Left lobe of liver (tissue), 2 donors: ENCODE measurements at places on chromosomes 3 and 15.

GRCh38 chr3:160797356-160797755 is 41.3 kb downstream of the PPM1L start:
- no peak for DNase-seq

DNA sequence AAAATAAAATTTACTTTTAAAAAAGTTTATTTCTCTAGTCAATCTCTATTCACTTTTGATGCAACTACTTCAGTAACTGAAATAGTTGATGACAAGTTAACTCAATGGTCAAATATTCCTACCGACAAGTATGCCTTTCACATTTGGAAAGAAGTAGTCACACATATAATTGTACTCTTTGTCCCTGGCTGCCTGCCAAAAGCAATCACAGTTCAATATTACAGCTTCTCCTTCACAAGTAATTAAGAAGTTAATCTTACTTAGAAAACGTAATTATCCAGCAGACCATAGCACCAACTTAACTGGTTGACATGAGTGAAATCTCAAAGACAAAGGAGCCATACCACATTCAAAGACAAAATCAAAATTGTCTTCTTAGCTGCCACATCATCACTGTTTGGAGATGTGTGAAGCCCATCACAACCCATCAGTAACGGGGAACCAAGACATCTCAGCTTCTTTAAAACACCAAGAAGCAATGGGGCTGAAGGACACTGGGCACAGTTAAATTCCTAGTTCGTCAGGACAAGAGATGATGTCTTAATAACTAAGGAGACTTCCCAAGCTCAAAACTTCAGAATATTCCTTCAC is 86.1 kb downstream of the PLCH1 start:
- no peak for DNase-seq

DNA sequence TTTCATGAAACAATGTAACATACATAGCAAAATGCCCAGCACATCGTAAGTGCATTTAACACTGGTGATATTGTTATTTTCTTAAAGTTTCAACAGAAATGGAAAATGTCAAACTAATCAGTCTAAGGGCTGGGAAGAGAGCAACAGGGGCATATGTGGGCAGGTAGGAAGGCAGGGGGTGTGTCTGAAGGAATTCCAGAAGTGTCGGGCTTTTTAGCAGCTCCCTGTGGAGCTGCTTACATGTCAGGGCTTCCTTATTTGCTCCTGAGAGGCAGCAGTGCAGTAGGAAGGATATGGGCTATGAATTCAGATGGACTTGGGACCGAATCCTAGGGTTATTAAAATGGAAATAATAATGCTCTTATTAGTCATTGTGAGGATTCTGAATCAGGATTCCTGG is 311.6 kb downstream of the CLSTN2 start:
- no peak for DNase-seq

DNA sequence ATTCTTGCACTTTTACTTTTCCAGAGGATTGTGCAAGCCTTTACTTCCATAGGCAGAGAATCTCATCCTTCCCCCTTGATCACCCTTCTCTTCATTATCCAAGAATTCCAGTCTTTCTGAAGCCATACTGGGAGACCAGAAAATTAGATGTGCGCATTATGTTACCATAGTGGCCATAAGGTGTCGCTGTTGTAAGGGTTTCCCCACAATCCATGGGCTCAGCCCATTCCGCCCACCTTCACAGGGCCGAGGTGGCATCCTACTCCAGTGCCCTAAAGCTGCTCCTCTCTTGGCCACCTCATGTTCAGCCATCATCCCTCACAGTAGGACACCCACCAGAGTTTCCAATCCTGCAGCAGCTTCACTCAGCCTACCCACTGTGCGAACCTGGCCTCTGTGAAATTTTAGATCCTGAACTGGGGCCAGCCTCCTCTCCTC is 35.0 kb downstream of the CTSH start:
- no peak for DNase-seq

GRCh38 chr3:120348065-120348990 is 826 bp downstream of the LRRC58 start:
- DNase-seq, result no peak

DNA sequence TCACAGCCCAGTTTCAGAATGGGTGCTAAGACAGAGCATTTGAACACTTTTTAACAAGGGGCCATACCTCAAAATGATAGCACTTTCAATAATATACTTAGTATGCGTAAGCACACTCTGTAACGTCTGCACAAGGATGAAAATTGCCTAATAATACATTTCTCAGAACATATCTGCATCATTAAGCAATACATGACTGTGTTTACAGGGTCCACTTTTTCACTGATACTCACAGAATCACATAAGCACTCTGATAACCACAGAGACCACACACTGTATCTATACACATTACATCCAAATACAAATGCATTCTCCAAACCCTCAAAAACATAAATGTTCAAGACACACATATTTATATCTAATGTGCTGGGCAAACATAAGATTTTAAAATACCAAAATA is 79.8 kb downstream of the NR1I2 start:
- DNase-seq, result no peak

DNA sequence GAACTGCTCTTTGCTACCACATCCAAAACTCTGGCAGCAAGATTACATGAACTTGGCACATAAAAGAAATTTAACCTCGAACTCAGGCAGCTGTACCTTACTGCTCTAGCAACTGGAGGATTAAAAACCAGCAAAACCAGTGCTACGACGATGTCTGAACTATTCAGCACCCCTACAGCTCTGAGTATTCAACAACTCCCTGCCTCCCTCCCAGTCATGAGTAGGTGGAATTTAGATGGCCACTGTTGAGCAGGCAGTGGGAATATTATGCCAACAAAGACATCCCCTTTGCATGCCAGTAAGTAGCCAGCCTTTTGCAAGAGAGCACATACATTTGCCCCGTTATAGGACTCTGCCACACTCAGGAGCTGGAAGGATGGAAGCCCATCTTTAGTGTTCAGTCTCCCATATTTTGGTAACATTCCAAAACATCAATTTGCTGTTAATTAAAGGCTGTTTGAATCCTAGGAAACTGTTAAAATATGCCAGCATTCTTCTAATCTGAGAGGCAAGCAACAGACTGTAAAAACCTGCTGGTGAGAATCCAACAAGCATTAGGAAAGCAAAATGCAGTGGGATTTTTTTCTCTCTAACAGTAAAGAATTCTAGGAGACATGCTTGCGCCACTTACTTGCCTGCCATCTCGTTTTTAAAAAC is 85.4 kb downstream of the ZNF385D start:
- DNase-seq, result no peak

GRCh38 chr3:183226333-183226890 is 26.6 kb upstream of the B3GNT5 start:
- DNase-seq, result no peak

DNA sequence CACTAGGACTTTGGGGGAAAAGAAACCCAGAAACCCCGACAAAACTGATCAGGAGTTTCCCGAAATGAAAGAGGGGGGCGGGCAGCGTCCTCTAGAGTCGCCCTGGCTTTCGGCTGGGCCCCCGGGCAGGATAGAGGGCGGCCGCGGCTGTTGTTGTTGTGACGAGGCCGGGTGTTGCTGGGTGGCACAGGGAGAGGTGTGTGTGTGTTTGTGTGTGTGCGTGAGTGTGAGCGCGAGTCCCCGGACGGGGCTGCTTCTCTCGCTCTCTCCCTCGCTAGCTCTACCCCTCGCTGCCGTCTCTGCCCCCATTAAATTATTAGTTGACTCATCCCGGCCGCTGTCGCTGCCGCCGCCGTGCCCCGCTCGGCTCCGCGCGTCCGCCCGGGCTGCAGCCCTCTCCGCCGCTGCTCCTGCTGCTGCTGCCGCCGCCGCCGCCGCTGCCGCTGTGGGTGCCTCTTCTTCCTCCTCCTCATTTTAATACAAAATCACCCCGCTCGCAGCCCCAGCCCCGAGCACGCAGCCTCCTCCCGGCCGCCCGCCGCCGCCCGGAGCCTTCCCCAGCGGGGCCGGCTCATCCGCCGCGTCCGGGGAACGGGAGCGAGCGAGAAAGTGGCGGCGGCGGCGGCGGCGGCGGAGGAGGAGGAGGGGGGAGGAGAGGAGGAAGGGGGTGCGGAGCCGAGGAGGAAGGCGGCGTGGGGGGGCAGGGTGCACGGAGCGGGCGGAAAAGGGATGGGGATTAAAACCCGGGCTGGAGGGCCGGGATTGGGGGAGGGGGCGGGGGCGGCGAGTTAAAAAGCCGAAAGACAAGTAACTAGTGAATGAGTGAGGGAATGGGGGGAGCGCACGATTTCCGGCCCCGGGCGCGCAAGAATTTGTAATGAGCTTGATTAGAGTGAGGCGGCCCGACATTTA is at the start of gene SATB1:
SATB1 (minus strand) TSS at position 611 of the 912 bp plus-strand sequence. CDS start 4,372 bp downstream, outside the sequence.
- peak; percentile 79 for DNase-seq

GRCh38 chr3:30321065-30321464 is 285.3 kb upstream of the TGFBR2 start:
- no peak for DNase-seq

GRCh38 chr3:8147711-8148110 is 353.9 kb upstream of the LMCD1 start:
- DNase-seq, result no peak

- DNase-seq, result no peak
Observed at GRCh38 chr3:177811112-177811511, 613.8 kb upstream of the TBL1XR1 start.

DNA sequence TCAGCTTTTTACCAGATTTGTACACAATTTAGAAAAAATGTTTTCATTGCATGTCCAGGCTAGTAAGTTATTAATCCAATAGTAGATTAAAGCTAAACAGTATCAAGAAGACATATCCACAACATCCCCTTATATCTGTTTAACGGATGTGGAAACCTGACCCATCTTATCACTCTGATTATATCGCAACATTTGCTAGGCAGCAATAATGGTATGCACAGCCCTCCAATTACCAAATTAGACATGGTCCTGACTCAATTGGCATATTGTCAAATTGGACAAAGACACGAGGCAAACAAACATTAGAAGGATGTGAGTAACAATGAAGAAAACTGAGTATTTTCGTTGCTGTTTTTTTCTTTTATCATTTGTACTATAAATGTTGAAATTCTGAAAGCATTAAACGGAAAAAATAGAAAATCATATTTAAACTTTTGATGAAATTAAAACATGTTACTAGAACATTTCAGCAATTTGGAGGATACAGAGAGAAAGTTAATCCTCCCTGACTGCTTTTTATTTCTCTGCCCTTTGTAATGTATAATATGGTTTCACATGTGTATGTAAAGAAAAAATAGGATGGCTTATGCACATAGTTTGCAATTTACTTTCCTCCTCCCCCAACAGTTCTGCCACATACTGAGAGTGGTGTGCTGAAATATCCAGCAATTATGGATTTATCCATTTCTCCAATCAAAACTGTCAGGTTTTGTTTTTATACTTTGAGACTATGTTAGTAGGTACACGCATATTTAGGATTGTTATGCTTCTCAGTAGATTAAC is 633.7 kb downstream of the ZIC1 start:
- no peak for DNase-seq

GRCh38 chr3:36596419-36596818 is 167.9 kb downstream of the DCLK3 start:
- DNase-seq, result no peak

DNA sequence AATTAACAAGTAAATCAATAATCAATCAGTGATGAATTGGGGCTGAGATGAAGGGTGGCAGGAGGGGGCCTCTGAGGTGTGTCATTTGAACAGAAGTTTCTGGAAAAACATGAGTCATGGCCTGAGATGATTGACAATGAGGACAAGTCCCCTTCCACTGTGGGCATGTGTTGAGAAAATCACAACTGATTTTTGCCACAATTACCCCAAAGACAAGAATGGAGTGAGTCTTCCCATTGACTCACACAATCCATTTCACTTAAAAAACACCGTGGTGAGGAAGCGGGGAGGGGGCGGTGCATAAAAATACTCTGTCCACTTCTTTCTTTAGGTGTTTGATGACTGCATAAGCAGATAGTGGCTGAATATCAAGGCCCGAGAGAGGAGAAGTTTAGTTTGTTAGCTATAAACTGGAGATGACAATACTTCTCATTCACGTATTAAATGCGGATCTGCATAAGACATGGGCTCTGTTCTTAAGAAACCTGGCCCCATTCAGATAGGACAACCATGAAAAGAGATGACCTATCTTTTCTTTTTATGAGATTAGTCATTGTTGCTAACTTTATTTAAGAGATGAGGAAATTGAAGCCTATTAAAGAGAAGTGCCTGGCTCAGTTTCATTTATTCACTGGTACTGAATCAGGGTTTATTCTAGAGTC is 34.7 kb downstream of the SHC4 start:
- no peak for DNase-seq

- no peak for DNase-seq
Observed at GRCh38 chr3:2535206-2535605, 436.5 kb downstream of the CNTN4 start.

DNA sequence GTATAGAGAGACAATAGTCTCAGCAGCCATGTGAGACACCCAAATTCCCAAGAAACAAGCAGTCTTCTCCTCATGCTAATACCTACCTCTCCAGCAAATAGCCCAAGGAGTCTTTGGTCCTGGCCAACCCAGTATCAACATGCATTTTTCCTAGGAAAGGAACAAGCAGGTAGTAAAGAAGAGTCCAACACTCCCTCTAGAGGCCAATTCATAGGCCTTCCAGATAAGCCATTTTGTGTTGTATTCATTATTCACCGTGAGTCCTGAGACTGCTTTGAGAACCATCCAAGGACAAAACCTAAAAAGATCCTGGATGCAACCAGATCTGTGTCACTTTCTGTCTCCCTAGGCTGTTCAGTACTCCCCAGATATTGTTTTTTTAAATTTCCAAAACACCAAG is 63.6 kb upstream of the SNTN start:
- DNase-seq, result no peak

DNA sequence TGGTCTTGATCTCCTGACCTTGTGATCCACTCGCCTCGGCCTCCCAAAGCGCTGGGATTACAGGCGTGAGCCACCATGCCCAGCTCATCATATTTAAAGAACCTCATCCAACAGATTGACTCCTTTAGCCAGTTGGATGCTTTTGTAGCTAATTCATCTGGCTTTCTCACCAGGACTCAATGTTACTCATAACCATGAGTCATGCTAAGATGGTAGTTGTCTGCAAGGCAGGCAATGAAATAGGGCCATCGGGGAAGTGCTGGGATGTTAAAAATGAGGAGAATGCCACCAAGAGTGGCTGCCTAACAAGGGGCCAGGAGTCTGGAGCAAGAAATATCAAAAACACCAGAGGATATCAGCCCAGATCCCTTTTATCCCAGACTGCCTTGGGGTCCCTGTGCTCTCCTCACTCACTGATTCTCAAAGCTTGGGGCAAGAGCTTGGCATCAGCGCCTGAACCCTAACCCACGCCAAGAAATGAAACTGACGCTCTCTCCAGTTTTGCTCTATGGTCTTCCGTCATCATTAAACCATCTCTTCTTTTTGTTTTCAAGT is 7.4 kb upstream of the PCOLCE2 start:
- DNase-seq, result no peak

- DNase-seq, result no peak
Observed at GRCh38 chr15:62452667-62453066, 287.6 kb upstream of the C2CD4B start.
